LHCN-M2 (cell line): ENCODE measurements at places on chromosomes 7 and 10. TPM values are rescaled to one million over a fixed set of nuclear protein-coding genes. Genes with fewer than 3 reads are reported as not detected.

- DNase-seq, result no peak
Measured at GRCh38 chr7:137635874-137636273, 210.9 kb downstream of the DGKI start.

GRCh38 chr10:51244748-51245490, 170.6 kb downstream of the PRKG1 start:
- peak; percentile 48 for DNase-seq

The HABP2 gene
- not detected in 2 replicates for total RNA-seq

DNA sequence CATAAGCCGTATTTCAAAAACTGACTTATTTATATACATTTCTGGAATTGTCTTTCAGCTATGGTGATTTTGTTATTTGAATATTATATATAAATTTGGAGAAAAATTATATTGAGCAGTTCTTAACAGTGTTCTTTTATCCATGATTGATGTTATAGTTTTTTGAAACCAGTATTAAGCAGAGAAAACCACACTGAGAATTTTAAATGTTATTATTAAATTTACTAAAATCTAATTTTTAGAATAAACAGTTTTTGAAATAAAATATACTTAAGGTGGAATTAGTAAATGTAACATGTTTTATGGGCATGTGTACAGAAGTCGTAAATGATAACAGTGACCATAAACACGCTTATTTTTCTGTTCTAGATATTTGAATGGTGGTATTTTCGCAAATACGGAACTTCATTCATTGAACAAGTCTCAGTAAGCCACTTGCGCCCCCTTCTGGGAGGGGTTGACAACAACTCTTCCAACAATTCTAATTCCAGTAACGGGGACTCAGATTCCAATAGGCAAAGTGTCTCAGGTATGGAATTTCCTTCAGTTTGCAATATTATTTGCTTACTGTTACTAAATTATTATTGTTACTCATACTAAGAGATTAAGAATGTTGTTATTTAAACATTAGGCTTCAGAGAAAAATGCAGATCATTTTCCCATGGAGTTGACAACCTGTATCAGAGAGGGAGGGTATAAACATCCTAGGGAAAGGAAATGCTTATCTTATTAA, 166.1 kb downstream of the ST7 start:
- DNase-seq, result peak; percentile 80

The CALML3 gene
- not detected in 2 replicates for total RNA-seq

GRCh38 chr10:77422491-77423338, 214.9 kb downstream of the KCNMA1 start:
- DNase-seq, result no peak

The AKR1C1 gene
- total RNA-seq, result 42.6 and 56.1 TPM in 2 replicates
